Substantia nigra (tissue), 51 donors: ENCODE measurements at places on chromosomes 7 and 10.
A peak's percentile ranks its signal among the peaks of the same experiment; 100 is the strongest.

DNA sequence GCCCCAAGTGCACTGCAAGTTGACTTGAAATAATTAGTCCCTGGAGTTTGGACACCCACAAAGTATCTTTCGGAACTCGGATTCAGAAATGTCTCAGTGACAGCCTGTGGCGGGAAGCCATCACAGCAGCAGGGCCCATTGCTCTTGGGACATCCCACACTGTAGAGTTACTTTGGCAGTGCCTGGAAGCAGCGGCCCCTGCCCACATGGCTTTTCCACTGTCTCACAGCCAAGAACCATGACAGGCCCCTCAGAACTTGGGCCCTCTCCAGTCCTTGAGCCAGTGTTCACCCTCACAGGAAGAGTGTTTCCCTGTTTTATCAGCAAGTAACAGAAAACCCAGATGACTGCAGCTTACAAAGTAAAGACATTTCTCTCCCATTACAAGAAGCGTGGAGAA, 477.0 kb upstream of the GALNT17 start:
- no peak for DNase-seq

GRCh38 chr7:30074422-30075030, 46.3 kb downstream of the PLEKHA8 start:
- DNase-seq = no peak

- no peak for DNase-seq
Measured at GRCh38 chr10:97888641-97889262, 39.1 kb downstream of the GOLGA7B start.

GRCh38 chr7:35680403-35681013, 14.4 kb downstream of the HERPUD2 start:
- DNase-seq = no peak

DNA sequence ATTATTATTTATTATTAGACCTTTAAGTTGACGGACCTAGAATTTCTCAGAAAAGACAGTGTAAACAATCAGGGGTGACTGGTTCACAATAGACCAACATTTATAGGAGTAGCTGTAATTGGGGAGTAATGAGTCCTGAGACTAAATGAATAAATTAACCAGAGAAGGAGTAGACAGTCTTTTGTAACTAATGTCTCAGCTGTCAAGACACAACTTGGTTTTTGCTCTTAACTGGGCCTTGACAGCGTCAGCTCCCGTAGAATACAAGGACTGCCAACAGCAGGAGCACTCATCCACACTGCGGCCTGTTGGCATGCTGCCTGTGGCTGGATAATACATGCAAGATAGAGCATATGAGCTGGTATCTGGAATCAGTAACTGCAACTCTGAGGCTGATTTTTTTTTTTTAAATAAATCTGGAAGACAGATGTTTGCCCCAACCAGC, 123.9 kb downstream of the CACNA2D1 start:
- DNase-seq = peak; percentile 82

GRCh38 chr10:92627845-92628480, 35.0 kb downstream of the KIF11 start:
- no peak for DNase-seq

- DNase-seq = no peak
Measured at GRCh38 chr7:867001-867405, 9.4 kb upstream of the GET4 start.

DNA sequence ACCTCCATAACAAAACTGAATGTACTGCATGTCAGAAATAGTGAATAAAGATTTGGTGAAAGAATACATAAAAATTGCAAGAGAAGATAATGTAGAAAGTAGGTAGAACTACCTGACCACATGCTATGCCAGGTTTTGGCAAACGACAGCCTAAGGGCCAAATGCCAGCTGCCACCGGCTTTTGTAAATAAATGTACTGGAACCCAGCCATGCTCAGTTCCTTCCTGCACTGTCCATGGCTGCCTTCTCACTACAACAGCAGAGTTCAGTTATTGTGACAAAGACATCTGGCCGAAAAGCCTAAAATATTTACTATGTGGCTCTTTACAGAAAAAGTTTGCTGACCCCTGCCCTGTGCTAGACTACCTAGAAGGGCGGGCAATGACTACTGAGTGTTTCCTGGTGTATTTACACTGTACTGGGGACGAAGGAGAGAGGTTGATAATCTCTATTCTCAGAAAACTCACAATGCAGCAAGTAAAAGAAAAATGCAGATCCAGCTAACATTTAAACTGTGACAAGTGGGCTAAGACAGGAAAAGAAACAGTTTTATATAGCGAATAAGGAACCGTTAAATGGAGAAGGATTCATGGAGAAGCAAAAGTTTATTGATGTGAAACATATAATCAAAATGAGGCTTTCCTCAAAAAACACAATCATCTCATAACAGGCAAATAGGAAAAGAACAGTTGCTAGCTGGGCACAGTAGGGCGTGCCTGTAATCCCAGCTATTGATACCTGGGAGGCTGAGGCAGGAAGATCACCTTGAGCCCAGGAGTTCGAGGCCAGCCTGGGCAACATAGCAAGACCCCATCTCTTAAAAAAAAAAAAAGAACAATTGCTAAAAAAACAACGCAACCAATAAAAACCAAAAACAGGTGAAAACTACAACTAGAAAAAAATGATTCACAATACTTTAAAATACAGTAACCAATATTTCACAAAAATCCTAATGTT, 13.7 kb downstream of the KIN start:
- no peak for DNase-seq

- DNase-seq = no peak
Measured at GRCh38 chr10:43115881-43116595, 22.2 kb upstream of the CSGALNACT2 start.

- DNase-seq = no peak
Measured at GRCh38 chr10:104037261-104037951, 48.3 kb downstream of the COL17A1 start.

DNA sequence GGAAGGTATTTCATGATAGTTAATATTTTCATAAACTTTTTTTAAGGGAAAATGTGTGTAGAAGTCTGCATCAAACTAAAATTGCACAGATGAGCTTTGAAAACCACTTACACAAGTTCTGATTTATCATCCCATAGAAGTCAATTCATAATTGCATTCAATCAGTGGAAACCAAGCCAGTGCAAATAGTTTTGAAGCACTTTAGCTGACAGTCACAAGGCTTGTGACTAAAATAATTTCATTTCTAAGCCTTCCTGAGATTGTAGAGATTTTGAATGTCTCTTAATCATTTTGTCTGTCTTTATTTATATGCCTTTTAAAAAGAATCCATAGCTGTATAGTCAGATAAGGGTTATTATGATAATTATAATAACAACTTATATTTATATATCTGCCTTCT, 41.4 kb downstream of the EXOC4 start:
- no peak for DNase-seq

DNA sequence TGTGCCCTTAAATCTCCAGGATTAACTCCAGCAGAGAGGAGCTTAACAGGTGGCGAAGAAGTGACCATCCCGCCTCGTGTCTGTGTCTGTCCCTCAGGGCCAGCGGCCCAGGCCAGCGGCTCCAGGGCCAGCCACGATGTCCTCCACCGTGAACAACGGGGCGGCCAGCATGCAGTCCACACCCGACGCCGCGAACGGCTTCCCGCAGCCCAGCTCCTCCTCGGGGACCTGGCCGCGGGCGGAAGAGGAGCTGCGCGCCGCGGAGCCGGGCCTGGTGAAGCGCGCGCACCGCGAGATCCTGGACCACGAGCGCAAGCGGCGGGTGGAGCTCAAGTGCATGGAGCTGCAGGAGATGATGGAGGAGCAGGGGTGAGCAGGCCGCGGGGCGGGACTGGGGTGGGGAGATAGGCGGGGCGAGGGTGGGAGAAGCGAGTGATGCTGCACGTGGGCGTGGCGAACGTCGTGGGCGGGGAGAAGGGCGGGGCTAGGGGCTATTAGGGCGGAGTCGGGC, 33.3 kb downstream of the SRRM3 start:
- peak; percentile 13 for DNase-seq

GRCh38 chr7:113000316-113001020, 86.2 kb downstream of the GPR85 start:
- no peak for DNase-seq

- DNase-seq = no peak
Measured at GRCh38 chr10:86402283-86402941, 35.8 kb upstream of the GRID1 start.

GRCh38 chr7:17207220-17207619, 91.2 kb upstream of the AHR start:
- no peak for DNase-seq

DNA sequence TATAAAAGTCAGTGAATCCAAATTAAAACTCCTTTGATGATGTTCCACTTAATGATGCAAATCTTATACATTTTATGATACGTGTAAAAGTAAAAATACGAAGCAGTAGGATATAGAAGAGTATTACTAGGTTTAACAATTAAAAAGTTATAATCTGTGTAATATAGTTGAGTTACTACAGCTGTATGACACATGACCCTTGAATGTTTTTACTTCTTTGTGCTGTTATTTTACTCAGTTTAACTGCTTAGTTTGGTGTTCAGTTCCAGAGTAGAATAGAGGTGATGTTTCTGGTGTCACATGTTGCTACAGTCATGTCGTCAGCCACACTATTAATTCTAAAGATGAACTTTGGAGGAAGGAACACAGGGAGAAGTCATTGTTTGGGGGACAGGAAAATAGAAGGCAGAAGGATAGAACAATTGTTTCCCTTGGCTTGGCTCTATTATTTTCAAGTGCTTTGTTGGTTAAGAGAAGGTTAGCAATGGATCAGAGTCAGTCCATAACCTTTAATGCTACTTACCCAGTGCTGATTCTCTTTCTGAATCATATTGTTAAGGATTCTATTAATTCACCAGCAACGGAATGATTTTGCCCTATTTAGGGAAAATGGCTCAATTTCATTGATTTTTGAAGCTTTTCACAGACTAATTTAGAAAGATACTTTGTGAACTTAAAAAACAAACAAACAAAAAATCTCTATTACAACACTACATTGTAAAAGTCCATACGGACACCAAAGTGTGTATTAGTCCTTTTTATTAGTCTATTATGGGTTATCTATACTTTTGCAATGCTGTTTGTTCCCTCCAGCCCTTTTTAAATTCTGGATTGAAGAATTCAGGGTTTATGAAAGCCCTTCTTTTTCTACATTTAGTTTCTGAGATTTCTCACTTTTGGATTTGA, 73.4 kb downstream of the CPED1 start:
- DNase-seq = no peak
